K562 (cell line): ENCODE measurements at places on chromosomes 6 and 20.
A peak's percentile ranks its signal among the peaks of the same experiment; 100 is the strongest.

DNA sequence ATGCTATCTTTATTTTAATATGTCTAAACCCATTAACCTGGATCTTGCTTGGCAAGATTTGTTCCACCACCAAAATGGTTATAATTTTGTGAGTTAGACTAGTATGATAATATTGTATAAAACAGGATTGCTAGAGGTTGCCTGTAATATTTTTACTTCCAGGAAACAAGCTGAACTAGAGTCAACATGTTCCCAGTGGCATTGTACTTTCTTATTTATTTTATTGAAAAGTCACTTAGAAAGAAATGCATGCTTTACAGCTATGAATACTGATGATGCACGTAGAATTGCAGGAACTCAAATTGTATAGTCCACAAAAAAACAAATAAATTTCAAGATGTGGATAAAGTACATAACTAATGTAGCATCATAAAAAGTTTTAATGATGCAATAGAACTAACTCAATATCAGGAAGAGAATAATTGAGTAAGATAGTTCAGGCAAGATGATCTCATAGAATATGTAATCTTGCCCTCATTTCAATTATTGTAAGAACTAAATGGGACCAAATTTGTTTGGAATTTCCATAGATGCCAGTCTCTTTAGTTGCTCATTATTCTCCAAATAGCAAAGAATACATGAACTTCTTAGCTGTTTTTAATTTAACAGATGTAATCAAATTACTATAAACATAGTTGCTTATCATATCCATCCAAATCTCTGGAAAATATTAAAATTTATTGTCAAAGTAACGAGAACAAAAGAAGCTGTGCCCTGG, 451.8 kb downstream of the COL12A1 start:
- no peak for DNase-seq

GRCh38 chr6:118896339-118897136, 2.6 kb downstream of the ASF1A start:
- peak; percentile 38 for DNase-seq

DNA sequence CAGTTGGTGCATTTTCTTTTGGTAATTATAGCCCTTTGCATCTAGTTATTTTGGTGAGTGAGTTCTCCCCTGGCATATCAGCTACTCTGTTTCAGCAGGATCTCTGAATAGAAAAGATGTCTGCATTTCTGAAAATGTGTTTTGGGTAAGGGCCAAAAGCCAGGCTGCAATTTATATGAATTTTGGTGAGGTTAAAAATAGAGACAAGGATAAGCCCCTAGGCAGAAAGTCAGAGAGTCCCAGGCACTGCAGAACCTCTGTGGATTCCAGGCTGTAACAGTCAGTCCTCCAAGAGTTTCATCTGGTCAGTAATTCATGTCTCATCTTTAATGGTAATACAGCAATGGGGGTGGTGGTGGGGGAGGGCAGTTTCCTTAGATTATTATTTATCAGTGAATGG, 53.0 kb downstream of the HDGFL1 start:
- DNase-seq, result no peak

DNA sequence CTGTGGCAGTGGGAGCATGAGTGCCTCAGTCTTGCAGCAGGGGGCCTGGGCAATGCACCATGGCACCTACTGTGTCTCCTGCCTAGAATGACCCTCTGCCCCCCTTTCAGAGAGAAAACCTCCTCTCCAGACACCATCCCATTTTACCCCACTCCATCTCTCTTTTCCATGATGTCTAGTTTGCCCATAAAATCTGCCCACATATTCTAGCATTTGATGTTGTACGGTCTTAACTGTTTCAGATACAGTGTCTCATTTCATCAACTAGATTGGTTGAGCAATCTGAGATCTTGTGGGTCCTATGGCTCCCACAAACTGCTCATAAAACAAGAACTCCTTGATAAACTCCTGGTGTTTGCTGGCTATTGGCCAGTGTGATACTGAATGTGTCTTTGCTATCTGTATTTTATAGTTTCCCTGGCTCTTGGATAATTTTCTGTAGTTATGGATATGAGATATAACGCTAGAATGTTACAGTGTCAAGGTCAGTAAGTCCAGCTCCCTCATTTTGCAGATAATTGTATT, 8.1 kb downstream of the PNPLA1 start:
- DNase-seq, result no peak

DNA sequence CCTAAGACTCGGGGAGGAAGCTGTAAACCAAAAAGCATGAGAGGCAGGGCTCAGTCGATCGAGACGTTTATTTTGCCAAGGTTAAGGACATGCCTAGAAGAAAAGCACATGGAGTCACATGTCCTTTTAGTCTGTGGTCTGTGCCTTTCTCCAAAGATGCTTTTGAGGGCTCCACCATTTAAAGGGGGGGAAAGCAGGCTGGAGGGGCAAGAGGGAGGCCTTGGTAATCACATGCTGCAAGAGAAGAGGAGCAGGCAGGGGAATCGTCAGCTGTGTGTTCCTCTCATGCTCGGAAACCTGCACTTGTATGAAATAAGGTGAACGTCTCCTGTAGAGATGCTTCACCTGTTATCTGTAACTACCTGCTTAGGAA, 9.1 kb upstream of the YTHDF1 start:
- DNase-seq, result no peak

DNA sequence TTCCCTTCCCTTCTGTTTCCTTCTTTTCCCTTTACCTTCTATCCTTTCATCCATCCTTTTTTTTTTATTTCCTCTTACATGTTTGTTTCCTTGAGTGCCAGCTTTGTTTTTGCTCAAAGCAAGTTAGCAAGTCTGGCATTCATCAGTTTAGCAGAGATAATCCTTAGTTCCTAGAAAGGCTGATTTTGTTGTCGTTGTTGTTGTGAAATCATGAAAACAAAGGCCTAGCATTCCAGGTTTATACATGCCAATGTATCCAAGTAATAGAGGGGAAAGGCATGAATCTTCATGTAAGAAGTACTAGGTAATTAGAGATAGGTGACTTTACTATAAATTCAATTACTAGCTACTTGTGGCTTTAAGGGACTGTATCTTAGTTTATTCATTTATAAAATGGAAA, 45.9 kb downstream of the TFAP2B start:
- no peak for DNase-seq

DNA sequence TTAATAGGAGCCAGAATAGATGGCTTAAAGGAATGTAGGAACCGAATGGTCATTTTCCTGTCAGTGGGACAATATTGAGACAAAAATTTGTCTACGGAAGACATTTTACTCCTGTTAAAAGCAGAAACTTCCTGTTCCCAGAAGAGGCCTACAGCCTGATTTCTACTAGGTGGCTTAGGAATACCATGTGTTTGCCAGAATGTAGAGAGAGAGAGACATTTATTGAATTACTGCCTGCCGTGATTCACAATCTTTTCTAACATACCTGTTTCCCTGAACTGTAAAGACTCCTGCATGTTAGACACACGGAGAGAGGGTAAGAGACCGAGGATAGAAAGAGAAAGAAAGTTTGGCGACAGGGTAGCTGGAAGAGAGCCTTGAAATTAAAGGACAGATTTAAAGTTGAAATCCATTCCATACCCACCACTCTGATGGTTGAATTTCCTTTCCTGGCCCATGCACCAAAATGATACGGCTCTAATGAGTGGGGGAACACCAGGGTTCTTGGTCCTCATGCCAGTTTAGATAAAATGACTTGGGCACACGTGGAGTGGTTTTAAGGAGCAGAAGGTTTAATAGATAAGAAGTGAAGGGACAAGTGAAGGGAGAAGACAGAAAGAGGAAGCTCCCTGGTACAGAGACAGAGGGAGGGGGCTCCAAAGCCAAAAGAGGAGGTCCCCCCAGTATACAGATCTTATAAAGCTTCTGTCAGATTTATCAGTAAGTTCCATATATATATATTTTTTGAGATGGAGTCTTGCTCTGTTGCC, 22.5 kb downstream of the NCOA3 start:
- no peak for DNase-seq
